ENCODE measurements at places on chromosomes 1 and 21.

DNA sequence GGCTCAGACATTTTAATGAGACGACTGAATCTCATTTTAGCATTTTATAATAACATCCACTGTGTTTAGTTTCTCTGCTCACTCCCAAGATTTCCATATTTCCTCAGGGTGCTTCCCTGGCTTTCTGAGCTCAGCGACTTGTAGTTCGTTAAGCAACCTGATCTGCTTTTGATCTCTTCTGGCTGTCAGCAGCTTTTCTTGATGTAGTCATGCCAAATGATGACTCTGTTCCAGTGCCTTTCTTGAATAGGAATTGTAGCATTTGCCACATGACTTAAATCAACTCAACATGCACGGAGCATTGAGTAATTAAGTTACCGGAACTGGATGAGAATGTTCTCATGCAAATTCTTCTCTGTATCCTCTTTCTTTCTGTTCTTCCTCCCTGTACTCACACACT is 246.1 kb downstream of the FMN2 start:
- DNase-seq: no peak

DNA sequence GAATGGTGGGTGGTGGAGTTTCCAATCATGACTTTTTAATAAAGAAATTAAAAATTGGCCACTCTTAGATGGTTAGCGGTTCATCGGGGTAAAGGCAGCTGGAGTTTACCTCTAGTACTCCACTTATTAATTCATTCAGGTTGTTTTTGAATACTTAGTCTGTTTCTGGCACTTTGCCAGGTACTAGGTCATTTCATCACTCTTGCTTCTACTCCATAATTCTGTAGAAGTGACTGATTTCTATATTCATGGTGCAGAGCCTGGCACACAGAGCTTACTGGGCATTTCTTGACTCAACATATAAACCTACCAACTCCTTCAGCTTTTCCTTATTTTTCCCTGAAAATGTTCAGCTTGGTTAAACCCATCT is 31.5 kb downstream of the FOXD2 start:
- DNase-seq: no peak

DNA sequence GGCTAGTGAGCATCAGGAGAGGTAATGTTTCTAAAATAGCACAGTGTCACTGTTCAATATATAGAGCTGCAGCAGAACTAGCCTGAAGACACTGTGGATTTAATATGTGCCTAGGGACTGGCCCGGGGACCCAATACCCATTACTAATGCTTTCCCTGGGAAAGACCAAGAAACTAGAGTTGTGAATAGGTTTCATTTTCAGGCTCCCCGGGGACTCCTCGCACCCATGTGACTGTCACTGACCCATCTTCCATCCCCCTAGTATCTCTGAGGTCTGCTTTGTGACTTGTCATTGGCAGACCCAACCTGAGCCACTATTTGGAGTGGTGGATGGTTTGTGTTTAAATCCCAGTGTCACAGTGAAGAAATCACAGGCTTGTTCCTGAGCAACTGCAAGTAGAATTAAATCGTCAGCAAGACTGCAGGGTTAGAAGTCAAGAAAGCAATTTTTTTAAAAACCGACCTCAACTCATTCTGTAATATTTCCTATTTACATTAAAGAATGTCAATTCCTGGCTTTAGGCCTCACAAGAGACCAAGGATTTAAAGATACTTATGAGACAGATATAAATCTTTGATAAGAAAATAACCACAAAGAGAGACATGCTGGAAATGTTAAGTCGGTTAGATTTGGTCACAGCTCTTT is 130.0 kb upstream of the TNR start:
- DNase-seq: no peak

- DNase-seq: peak; percentile 41
Measured at GRCh38 chr1:41626146-41626545, 141.7 kb upstream of the EDN2 start.

- peak; percentile 68 for DNase-seq
Measured at GRCh38 chr1:7752512-7753417, 18.3 kb upstream of the VAMP3 start.

DNA sequence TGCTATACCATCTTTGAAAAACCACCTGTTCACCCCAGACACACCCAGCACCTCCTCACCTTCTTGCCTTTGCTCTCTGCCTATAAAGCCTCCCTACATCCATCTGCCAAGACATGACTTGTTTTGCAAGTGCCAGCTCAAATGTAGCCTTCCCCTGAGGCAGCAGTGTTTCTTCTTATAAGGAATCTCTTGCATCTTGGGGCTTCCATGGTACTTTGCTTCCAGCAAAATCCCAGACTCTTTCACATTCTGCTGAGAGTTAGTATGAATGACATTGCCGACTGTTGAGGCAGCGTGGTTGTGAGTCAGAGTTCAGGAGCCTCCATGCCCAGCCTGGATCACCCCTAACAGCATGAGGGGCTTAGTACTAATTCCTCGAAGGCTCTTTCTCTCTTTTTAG is 217.4 kb upstream of the RUNX1 start:
- no peak for DNase-seq

GRCh38 chr1:15684042-15684461 is at the start of gene PLEKHM2:
TSS of gene PLEKHM2 (plus strand) at chr1:15684320. CDS start at chr1:15684559, 239 bp downstream.
- peak; percentile 76 for DNase-seq

- no peak for DNase-seq
Measured at GRCh38 chr1:221904319-221904718, 162.4 kb upstream of the DUSP10 start.

- no peak for DNase-seq
Measured at GRCh38 chr1:14519976-14520375, 78.5 kb upstream of the KAZN start.

- DNase-seq: no peak
Measured at GRCh38 chr1:171245458-171246064, 2.7 kb upstream of the FMO1 start.

GRCh38 chr1:21295002-21295401 is 4.7 kb upstream of the ECE1 start:
- no peak for DNase-seq

- no peak for DNase-seq
Measured at GRCh38 chr1:233393084-233393840, 65.7 kb downstream of the MAP3K21 start.

DNA sequence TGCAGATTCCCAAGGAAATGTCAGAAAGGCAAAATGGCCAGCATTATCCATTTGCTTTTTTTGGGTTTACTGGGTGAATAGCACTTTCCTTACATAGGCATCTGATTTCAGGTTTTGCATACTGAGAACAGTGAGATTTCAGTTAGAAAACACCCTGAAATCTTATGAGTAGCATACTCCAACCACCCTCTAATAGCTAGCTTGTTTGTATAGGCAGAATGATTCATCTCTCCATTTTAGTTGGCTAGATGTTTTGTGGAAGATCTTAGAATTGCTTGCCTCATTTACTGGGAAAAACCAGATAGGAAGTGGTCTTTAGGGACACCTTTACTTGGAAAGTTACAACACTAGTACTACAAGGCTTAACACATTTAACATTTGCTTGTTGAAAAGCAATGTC is 10.4 kb downstream of the KYAT3 start:
- DNase-seq: no peak

- no peak for DNase-seq
Measured at GRCh38 chr1:158007667-158008386, 14.4 kb downstream of the KIRREL1 start.

GRCh38 chr21:41481191-41481590 is 26.8 kb downstream of the TMPRSS2 start:
- no peak for DNase-seq

GRCh38 chr21:42356046-42356445 is 5.3 kb upstream of the TFF2 start:
- DNase-seq: no peak

- DNase-seq: no peak
Measured at GRCh38 chr1:15063346-15063745, 90.2 kb upstream of the TMEM51 start.

Measured in activated CD8-positive, alpha-beta memory T cell treated with anti-CD3 and anti-CD28 coated beads for 24 hours (primary cell).